WTC11 (cell line): ENCODE measurements at places on chromosomes 2 and 18. TPM values are rescaled to one million over a fixed set of nuclear protein-coding genes. Genes with fewer than 3 reads are reported as not detected.

DNA sequence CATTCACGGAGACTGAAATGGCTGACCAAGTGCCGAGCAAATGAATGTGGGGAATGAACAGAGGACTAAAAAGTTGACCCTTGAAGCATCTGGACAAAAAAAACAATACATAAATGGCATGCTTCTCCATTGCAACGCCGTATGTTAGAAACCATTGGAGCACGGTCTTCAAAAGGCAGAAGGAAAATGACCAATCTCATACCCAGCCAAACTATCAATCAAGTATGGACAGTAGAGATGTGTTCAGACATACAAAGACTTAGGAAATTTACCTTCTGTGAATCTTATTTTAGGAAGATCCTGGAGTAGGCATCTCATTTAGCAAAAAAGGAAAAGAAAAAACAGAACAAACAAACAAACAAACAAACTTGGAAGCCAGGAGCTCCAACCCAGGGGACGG lies 44.5 kb downstream of the HS6ST1 start:
- DNase-seq = no peak

GRCh38 chr2:110677080-110677479 lies 783 bp downstream of the BUB1 start:
- DNase-seq = no peak

DNA sequence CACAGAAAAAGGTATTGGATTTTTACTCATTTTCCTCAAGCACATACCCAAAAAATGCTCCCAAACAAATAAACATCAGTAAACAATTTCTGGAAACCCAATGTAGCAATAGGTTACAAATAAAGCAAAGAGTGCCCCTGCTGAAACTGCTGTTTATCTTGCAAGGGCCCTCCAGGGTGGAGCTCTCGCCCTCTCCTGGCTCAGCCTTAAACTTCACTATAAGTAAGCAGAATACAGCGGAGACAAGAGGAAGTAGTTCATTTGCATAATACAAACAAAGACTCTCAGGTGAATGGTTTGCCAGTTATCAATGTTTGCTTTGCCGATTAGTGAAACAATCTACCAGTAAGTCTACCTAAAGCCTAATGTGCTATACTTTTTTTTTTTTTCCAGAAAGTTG lies 437.6 kb downstream of the DLGAP1 start:
- peak; percentile 48 for DNase-seq

- DNase-seq = no peak
Observed at GRCh38 chr2:147294825-147295392, 549.9 kb upstream of the ACVR2A start.

GRCh38 chr2:4862031-4862430 lies 830.2 kb upstream of the SOX11 start:
- no peak for DNase-seq

- no peak for DNase-seq
Observed at GRCh38 chr18:13425357-13426091, 207.0 kb downstream of the LDLRAD4 start.

DNA sequence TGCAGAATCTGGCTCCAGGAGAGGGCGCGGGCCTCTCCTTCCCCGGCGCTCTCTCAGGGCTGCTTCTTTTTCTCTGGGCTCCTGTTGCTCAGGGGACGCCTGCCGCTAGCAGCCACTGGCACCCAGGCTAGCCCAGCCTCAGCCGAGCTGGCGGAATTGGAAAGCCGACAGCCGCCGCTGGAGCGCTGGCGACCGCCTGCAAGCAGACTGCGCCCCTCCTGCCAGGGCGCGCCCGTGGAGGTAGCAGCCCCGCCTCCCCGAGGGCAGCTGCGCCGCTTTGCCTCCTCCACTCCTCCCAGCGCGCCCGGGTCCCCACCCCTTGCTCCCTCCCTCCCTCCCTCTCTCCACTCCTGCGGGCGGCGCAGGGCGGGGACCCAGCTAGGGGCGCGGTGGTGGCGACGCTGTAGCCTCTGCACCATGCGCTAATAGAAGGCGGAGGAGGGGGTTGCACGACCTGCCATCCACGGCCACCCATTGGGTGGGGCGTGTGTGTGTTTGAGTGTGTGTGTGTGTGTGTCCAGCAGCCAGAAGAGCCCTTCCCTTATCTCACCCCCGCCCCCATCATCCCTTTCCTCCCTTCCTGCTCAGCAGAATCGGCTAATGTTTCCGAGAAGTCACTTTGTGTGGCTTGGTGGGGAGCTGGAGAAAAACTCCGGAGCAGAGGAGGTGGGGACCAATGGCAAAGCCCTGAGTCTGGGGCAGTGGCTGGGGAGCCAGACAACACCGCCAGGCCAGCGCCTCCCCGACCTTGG lies at the start of gene SCN9A:
TSS of gene SCN9A (minus strand) at position 209 of the 752 bp plus-strand sequence. CDS start 64,188 bp downstream, outside the sequence.
- DNase-seq = peak; percentile 89

DNA sequence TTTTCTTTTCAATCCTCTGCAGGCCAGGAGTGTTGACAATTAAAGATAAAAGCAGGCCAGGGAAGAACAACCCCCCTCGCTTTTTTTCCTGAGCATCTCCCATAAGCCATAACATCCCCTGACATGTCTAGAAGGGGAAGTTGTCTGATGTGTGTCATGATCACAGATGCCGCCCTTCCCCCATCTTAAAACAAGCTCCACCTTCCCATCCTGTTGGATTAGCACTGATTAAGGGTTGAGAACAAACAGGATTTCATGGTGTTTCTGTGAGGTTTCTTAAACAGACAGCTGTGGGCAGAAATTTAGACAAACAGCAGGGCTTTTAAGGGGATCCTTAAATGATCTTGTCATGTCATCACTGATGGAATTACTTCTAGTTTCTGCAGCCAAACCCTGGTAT lies 59.4 kb upstream of the UPP2 start:
- DNase-seq = no peak

- no peak for DNase-seq
Observed at GRCh38 chr2:171210864-171211431, 50.3 kb upstream of the TLK1 start.

GRCh38 chr2:59181347-59181746 lies 940.2 kb upstream of the FANCL start:
- DNase-seq = no peak

DNA sequence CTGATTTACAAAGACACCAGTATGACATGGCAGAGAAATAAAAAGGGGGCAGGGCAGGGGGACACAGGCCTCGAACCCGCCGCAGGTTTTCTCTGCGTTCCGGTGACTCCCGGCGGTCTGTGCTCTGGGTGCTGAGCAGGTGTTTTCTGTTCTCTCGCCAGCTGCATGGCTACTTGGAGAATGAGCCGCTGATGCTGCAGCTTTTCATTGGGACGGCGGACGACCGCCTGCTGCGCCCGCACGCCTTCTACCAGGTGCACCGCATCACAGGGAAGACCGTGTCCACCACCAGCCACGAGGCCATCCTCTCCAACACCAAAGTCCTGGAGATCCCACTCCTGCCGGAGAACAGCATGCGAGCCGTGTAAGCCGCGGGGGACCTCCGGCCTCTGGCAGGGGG lies 52.9 kb downstream of the NFATC1 start:
- no peak for DNase-seq

GRCh38 chr2:187372213-187372612 lies 75.8 kb downstream of the CALCRL start:
- DNase-seq = no peak

DNA sequence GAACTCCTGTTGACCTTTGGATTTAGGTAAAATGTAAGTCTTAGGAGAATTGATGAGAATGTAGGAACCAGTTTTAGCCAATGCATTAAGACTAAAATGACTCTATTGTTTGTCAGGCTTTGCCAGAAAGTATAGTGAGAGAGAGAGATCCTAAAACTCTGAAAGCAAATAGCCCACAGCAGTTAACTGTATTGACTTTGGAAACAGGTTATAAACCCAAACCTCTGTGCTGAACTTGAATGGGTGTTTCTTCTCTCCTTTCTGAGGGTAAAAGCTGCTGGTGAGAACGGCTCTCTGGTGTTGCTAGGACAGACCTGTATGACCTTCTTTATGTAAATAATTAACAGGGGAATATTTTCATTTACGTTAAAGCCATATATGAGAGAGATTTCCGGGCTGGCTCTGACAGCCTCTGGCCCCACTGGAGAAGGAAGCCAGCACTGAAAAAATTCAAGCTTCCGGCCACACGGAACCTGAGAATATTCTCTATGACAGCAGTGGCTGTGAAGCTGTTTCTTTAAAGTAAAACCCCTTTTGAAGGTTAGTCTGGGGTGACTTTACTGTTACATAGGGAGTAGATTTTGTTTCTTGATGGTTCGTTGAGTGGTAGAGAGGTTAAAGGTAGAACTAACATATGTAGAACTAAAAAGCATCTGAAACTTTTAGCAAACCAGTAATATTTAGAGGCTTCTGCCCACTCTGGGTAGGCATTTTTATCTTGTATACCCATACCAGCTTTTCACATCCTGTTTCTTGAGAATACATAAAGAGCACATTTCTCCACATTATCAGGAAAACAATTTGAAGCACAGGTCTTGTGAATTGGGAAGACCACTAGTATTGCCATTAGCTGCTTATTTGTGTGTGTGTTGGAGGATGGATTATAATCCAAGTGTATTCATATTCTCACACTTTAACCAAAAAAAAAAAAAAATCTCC lies 123.8 kb downstream of the SPTBN1 start:
- no peak for DNase-seq

- no peak for DNase-seq
Observed at GRCh38 chr2:178542161-178542560, 61.9 kb downstream of the PLEKHA3 start.

DNA sequence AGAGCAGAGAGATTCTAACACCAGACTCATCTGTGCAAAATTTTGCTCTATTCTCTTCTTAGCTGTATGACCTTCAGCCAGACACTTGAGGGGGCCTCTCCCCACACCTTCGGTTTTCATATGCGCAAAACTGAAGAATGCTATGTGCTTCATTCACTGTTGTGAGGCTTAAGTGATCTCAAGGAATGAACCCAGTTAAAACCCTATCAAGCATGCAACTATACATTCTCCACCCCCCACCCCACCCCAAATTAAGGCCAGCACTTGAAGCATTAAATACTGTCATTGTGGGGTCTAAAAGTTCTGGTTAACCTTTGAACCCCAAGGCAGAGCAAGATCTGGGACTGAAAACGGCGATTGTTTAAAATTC lies 10.0 kb downstream of the PCARE start:
- DNase-seq = no peak

DNA sequence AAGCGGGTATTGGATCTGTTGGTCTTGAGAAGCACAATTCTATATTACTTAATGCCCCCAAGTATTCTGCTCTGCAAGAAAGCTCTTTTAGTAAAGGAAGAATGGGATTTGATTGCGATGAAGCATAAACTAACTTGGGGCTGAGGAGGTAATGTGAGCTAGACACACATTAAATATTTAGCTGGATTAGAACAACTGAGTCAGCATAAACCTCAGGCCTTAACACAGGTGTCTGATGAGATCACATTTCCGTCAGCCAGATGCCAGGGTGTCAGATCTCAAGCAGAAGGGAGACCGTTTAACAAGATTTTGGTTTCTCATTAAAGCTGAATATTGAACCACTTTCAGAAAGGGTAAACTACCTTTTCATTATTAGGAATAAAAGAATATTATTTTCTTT lies 94.5 kb downstream of the GYPC start:
- DNase-seq = no peak

DNA sequence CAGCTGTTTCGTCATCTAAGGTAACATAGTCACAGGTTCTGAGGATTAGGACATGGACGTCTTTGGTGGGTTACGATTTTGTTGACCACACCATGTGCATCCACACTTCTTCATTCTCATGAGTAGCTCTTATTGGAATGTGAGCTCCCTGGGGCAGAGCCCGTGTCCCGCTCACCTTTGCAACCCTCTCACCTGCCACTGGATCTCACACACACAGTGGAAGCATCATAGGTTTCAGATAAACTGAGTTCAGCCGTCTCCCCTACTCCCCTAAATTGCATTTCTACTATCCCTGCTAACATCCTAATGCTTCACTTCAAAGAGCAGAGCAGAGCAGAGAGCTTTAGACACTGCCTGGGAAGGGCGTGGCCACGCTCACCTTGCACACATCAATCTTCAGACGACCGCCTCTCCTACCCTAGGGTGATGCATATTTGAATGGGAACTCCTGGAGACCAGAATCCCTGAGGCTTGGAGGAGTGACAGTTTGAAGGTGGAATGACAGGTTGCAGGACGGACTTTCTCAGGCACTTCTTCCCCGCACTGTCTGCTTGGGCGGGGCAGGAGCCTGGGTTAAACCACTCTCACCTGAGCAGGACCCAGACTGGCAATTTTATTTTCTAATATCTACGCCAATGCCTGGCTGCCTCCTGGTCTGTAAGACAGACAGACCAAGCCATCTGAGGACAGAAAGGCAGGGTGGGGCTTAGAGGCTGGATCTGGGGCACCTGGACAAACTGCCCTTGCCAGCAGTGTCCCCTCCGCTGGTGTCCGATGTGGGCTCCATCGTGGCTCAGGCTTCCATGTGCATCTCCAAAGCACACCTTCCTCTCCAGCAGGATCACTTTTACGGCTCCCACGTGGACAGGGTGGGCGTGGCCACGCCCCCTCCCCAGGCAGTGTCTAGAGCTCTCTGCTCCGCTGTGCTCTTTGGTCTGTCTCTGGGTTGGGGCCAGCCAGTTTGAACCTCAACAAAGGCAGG lies 229.5 kb upstream of the COPS8 start:
- peak; percentile 36 for DNase-seq

DNA sequence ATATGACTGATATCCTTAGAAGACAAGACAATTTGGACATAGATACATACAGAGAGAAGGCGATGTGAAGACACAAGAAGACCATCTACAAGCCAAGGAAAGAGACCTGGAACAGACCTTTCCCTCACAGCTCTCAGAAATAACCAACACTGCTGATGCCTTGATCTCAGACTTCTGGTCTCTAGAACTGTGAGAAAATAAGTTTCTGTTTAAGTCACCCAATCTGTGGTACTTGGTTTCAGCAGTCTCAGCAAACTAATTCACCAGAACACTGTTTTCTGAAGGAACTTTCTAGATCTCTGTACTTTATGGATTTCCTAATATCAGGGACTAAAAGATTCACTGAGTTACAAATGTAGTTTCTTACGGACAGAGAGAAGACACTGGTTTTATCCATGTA lies 58.8 kb downstream of the NAB1 start:
- no peak for DNase-seq

DNA sequence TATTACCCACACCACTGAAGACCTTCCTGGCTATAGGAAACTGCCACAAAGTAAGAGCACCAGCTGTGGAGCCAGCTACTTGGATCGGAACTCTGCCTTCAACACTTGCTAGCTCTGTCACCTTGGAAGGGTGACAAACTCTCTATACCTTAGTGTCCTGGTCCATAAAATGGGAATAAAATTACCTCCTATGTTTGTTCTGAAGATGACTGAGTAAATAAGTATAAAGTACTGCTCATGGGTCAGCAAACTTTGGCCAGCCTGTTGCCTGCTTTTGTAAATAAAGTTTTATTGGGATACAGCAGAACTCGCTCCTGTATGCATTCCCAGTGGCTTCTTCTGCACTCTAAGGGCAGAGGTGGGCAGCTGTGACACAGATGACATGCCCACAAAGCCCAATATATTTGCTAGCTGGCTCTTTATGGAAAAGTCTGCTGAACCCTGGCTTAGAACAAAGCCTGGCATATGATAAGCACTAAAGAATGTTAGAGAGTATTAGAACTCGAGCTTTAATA lies 451.3 kb downstream of the TMEM182 start:
- DNase-seq = no peak

Gene COL5A2
- 16.0 to 18.4 TPM (median 17.2 TPM) in 3 replicates for total RNA-seq

Gene CPS1
- 9.0 to 18.7 TPM (median 15.5 TPM) in 3 replicates for total RNA-seq

Gene FRZB
- total RNA-seq = 1.2 to 1.9 TPM (median 1.5 TPM) in 3 replicates

Gene CHCHD5
- 33.2 to 36.5 TPM (median 33.7 TPM) in 3 replicates for total RNA-seq

Gene UGT1A10
- 0.11 to 0.18 TPM in 2 of 3 replicates, not detected in the other for total RNA-seq

Gene CFAP53
- total RNA-seq = 0.26 to 0.27 TPM (median 0.27 TPM) in 3 replicates

Gene CABLES1
- total RNA-seq = 15.4 to 18.0 TPM (median 17.0 TPM) in 3 replicates

Gene WDPCP
- 7.3 to 11.6 TPM (median 10.9 TPM) in 3 replicates for total RNA-seq

Gene FNDC4
- 12.5 to 14.1 TPM (median 13.0 TPM) in 3 replicates for total RNA-seq
